Right hindlimb (tissue), 1 donor: ENCODE measurements at places on chromosomes 1 and 21.
A peak's percentile ranks its signal among the peaks of the same experiment; 100 is the strongest.

DNA sequence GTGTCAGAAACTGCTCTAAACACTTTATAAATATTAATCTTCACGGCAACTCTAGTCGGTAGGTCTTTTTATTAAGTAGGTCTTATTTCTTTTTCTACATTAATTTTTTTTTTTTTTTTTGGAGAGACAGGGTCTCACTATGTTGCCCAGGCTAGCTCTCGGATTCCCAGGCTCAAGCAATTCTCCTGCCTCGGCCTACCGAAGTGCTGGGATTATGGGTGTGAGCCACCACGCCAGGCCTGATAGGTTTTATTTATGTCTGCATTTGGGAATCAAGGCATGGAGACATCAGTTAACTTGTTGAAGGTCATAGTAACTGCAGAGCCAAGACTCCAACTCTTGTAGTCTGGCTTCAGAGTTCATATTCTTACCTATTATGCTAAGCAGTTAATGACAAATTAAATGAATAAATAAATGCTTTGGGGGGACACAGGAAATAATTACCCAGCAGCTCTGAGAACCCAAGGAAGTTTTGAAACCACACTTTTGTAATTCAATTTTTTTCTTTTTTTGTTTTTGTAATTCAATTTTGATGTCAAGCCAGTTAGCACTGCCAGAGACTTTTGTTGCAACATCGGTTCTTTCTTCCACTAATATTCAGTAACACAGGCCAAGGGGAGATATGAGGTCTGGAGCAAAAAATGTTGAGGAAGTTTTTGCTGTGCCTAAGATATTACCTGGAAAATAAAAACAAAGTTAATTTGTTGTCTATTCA lies 9.4 kb upstream of the UAP1 start:
- no peak for DNase-seq

GRCh38 chr1:101178341-101178687 lies 58.5 kb upstream of the S1PR1 start:
- no peak for DNase-seq

DNA sequence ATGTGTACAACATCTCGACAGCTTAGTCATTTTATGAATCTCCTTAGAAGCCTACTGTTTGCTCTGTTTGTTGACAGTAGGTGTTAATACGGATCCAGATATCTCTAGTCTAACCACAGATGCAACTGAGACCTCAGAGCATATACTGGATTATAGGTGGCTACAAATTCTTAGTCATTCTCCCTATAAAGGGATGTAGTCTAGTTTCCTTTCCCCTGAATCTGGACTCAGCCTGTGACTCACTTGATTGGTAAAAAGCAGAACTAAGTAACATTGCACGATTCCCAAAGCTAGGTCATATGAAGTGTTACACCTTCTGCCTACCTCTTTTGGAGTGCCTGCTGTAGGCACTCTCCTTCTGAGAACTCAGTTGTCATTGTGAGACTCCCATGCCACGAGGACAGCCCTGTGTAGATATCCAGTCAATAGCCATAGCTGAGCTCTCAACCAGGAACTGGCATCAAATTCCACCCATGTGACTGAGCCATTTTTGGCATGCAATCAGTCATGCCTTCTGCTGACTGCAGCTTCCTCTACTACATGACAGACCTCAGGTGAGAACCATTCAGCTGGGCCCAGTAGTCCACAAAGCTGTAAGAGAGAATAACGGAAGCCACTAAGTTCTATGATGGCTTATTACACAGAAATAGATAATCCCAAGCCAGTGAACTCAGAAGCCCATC lies 135.9 kb upstream of the CHRM3 start:
- DNase-seq = no peak

GRCh38 chr1:43783671-43784205 lies 76.4 kb downstream of the ST3GAL3 start:
- no peak for DNase-seq

- DNase-seq = no peak
Observed at GRCh38 chr1:54380290-54380882, 25.8 kb downstream of the SSBP3 start.

DNA sequence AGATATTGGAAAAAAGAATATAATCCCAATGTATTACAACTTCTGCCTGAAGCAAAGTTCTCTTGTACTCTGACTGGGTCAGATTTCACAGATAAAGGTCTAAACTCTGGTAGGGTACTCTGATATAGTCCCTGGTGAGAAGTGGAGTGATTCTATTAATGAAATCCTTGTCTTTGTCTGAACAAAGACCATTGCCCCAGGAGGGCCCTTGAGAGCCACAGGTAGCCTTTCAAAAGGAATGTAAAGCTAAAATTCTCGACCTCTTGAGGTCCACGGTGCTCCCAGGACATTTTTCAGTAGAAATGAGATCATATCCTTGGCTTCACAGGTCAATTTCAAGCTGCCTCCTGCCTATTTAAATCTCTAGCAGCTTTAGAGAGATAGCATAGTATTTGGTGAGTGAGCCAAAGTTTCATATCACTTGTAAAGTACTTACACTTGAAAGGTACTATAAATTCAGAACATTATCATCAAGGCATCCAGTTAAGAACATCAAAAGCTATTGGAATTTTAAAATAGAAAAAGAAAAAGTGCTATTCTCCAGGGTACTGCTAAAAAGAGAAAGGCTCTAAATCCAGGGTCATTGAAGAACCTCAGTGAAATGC lies 10.1 kb downstream of the TNNI3K start:
- DNase-seq = no peak

GRCh38 chr21:36310016-36310415 lies 10.0 kb upstream of the MORC3 start:
- no peak for DNase-seq

- no peak for DNase-seq
Observed at GRCh38 chr21:41769933-41770332, 3.1 kb upstream of the RIPK4 start.

DNA sequence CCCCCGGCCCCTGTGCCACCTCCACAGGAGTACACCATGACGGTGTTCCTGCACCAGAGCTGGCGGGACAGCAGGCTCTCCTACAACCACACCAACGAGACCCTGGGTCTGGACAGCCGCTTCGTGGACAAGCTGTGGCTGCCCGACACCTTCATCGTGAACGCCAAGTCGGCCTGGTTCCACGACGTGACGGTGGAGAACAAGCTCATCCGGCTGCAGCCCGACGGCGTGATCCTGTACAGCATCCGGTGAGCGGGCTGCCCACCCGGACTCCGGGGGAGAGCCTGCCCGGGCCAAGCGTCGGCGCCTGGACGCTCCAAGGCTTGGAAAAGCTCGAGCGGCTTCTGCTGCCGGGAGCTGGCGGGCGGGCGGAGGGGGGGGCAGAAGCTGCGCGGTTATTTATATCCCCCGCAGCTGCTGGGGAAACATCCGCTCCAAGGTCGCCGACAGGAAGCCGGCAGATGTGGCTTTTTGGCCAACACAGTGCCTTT lies 6.4 kb downstream of the GABRD start:
- DNase-seq = peak; percentile 73

- no peak for DNase-seq
Observed at GRCh38 chr1:230393722-230394121, 32.4 kb downstream of the PGBD5 start.

DNA sequence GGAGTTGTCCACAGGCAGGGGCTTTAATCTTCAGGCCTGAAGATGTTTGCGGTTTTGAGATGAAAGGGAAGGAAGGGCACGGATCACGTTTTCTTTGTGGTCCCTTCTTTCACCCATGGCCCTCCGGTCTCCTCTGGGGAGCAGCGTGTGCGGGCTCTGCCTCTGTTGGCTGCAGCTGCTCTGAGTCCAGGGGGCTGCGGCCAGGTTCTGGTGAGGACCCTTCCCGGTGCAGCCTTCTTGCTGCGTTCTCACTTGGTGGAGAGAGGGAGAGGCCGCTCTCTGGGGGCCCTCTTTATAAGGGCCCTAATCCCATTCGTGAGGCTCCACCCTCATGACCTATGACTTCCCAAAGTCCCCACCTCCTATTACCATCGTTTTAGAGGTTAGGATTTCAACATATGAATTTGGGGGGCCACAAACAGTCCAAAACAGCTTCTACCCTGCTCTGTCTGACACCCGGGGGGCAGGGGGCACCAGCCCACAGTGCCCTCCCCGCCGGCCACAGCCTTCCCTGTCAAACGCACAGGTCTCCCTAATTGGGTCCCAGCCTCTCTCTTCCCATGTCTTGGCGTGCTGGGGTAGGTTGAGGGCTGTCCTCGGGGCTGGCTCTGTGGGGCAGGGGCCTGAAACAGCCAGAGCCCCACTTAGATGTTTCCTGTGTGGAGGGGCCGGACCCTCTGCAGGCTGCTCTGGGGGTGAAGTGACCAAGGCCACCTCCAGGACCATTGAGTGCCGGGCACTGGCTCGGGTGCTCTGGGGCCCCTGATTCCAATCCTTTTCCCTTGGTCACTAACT lies 100.1 kb upstream of the C1orf174 start:
- DNase-seq = no peak

- peak; percentile 2 for DNase-seq
Observed at GRCh38 chr21:44436111-44436611, 19.1 kb upstream of the LRRC3 start.

GRCh38 chr1:32758177-32758794 lies 55.7 kb upstream of the SYNC start:
- DNase-seq = no peak

DNA sequence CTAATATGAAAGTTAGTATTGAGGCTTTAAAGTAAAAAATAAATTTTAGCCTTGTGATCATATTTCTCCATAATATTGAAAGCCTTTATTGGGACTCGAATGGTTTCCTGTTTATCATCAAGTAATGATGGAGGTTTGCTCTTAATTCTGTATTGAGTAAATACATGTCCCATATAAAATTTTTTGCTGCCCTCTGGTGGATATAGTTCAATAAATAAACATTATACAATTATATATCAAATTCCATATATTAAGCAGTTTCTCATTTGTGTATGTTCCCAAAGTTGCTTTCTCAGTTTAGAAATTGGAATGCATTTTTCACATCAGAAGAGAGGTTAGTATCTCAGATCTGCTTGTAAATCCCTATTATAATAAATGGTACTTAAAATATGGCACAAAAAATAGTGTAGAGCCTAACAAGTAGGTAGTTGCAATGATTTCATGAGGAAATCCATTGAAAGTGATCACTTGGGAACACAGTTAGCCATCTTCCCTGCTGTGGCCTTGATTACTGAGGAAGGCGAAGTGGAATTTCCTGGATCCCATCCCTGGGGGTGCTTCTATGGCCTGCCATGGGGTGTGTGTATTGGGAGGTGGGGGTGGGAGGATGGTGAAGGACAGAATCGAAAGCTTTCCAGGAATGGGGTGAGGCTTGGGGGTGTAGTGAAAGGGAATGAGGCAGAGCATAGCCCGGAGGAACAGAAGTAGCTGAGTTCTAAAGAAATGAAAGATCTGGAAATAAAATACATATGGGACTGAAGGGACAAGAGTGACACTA lies 84.1 kb upstream of the C21orf91 start:
- DNase-seq = no peak

GRCh38 chr1:11514366-11514765 lies 35.4 kb downstream of the DISP3 start:
- DNase-seq = no peak

- no peak for DNase-seq
Observed at GRCh38 chr1:53811414-53811851, 26.7 kb downstream of the NDC1 start.

DNA sequence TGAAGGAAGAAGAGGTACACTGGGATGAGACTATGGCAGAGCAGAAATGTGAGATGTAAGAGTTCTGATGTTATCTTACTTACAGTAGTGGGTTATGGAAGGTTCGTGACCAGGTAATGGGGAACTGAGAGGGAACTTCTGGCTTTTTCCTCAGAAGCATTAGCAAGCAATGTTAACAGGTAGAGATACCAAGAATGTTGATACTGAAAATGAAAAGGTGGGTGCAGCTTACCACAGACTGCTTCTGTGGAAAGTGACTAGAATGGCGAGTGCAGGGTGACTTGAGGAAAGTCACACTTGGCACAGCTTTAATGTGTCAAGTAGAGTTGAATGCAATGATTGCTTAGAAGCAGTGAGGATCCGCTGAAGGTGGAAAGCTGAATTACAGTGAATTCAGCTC lies 70.8 kb downstream of the PLA2G4A start:
- no peak for DNase-seq

DNA sequence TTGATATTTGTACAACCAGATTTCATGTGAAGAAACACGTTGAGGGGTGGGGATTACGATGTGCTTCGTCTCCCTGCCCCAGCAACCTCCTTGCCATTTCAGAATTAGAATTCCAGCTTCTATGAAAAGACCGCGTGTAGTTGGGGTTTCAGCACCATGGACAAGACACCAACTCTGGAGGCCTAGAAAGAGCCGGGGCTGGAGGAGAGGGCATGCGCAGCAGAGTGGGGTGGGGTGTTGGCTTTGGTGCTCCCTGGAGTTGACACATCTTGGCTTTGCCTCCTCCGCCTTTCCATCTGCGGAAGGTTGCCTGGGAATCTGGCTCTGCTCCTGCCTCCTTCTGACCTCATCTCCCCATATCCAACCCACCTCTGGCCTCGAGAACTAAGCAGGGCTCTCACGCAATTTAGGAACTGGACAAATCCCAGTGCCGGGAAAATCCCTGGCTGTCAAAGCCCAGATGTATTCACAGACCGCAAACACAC lies 11.8 kb downstream of the HTR6 start:
- peak; percentile 78 for DNase-seq

- DNase-seq = peak; percentile 19
Observed at GRCh38 chr1:150362721-150363425, 1.1 kb upstream of the RPRD2 start.

DNA sequence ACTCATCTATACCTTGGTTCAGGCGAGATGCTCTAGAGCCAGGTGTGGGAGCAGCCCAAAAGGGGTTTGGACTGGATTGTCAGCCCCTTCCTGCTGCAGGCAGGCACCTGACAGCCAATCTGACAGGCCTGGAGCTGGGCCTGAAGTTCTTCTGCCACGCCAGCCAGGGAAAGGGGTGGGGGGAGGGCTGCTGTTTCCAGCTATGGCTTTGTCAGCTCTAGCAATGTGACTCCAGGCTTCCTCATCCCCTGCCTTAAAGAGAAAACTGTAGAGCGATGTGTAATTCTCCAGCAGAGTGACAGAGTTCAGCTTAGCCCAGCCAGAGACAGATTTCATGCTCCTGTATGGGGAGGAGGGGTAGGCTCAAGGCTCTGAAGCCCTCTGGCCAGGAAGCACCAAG lies 30.3 kb downstream of the WNT4 start:
- no peak for DNase-seq

- no peak for DNase-seq
Observed at GRCh38 chr1:230205719-230206198, 138.7 kb downstream of the GALNT2 start.
